ENCODE measurements at places on chromosomes 3 and 15.

- no peak for DNase-seq
Observed at GRCh38 chr15:64566629-64567427, 106.5 kb downstream of the ZNF609 start.

DNA sequence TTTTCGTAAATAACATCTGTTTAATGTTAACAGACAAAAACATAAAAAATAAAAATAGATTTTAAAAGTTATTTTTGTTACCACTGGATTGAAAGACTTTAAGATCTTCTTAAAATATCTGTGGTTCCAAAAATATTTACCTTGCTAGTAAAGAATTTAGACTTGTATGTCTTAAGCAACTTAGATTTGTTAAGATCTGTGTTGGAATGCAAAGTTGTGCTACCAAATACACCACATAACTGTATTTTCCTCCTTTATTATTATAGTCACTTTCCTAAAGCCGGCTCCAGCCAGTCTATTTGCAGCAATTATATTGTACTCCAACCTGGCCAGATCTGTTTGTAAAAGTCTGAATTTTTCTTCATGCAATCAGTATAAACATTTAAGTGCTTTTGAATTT, 63.7 kb downstream of the SPRED1 start:
- peak; percentile 54 for DNase-seq

GRCh38 chr3:197064771-197065170, 35.2 kb upstream of the MELTF start:
- no peak for DNase-seq

GRCh38 chr3:168414149-168414548, 318.4 kb upstream of the GOLIM4 start:
- no peak for DNase-seq

DNA sequence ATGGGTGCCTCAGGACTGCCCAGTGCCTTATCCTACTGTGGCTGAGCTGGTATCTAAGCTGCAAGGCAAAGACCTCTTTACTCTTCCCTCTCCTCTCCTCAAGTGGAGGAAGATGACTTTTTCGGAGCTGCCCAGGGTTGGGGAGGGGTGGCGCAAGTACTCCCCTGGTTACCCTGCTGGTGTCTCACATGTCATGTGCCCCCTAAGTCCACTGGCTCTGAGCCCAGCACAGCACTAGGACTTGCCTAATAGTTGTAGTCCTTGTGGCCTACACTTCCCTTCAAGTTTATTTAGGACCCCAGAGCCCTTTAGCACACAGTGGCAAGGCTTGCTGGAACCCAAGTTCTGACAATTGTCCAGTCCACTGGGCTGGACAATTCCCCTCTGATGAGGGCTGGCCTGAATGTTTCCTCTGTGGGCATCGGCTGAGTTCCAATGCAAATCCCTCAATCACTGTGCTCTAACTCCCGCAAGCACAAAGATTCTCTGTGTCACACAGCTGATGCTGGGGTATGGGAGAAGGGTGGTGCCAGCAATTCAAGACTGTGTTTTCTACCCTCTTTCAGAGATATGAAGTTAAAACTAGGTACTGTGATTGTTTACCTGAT, 60.4 kb downstream of the UQCC5 start:
- no peak for DNase-seq

DNA sequence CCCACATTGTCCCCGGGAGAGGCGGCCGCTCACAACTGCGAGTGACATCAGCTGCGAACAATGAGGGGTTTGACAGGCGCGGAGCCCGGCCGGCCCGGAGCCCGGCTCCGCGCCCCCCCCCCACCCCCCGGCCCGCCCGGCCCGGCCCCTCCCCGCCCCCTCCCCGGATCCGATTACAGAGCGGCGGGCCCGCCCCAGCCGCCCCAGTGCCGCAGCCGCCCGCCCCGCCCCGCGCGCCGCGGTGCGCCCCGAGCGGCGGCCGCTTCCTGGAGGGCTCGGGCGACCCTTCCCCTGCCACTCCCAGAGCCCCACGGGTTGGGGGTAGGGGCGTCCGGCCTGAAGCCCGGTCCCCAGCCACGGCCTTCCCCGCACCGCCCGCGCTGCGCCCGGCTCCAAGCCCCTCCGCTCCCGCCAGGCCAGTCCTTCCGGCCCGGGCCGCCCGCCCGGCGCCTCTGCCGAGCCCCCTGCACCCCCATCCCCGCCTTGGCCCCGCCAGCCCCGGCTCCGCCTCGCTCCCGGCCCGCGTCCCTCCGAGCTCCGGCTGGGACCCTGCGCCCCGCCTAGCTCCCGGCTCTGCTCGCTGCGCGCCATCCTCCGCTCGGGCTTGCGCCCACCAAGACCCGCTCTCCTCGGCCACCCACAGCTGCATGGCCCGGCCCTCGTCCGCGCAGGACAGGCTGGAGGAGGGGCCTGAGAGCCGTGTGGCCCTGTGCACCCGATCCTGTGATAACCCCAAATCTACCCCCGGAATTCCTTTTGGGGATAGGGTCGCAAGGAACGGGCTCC, at the start of gene PCBP4:
Gene PCBP4, minus strand, starts transcription at position 71 of the 786 bp plus-strand sequence. CDS start 6,214 bp downstream, outside the sequence.
- DNase-seq = no peak

GRCh38 chr3:81769299-81769698, 7.9 kb upstream of the GBE1 start:
- DNase-seq = no peak

DNA sequence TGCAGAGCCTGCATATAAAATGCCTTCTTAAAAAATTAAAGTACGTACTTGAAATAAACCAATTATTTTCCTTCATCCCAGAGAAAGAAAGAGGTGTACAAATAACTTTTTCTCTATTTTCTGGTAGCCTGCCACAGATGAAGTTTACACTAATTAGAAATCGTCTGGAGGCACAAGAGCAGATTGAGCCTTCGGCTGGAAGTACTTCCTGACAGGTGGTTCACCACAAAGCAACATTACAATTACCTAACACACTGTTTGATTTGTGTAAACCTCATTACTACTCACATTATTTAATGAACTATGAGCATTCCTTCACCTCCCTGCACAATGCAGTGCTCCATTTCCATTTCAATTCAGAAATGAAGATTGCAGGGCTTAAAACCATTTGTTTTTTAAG, 856.1 kb downstream of the SI start:
- DNase-seq = no peak

DNA sequence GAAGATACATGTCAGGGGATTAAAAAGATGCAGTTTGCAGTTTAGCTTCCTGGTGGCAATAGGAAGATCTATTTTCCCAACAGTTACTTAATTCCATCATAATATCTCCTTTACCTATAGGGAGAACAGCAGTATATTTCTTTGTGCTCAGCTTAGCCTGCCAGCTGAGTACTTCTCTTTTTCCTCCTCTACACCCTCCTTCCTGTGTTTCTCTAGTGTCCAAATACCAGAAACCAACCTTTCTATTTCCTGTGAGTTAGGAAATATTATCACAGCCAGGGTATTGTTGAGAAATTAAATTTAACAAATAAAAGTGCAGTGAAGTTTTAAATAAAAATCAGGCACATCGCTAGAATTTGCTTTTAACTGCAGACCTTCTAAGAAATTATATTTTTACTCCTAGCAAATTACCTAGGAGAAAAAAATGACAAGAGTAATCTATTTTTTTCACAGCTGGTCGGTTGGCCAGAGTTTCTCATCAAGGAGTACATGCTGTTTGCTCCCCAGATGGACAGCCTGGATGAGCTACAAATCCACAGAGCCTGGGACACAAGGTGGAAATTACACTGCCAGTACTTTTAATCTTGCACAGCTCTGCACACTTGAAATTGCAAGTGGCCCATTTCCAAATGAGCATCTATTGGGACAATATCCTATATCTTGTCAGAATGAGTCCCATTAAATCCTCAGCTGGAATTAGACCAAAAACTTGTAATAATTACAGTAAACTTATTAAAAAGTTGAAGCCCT, 185.2 kb upstream of the CFAP20DC start:
- no peak for DNase-seq

DNA sequence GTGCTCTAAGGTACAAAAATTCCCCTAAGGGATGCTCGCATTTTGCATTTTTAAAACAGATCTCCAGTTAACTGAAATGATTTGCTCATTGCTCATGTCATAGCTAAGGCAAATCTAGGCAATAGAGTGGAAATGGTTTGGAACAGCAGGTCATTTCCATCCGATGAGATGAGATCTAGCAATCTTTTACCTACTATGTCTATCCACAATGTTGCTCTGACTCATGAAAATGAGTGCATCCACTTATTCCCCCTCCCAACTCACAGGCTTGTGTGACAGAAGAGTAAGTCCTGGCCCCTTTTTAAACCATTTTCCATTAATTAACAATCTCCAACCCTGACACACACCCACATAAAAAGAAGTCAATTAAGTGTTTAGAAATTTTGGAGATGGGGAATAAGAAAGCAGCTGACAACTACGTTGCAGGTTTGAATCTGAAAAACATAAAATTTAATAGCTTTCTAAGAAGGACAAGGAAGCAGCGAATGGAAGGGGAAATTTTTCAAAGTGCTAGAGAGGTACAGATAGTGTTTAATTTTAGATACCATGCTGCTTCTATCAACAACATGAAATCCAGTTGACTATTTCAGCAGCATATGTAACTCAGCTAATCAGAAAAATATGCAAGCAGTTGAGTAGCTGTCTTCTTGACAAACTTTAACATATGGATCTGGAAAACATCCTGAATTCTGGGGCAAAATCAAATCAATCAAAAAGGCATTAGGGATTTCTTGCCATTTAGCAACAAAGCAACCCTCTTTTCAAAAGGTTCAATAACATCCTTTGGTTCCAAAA, 112.0 kb downstream of the TMCO5A start:
- DNase-seq = no peak
